ENCODE measurements at places on chromosomes 4 and X.

DNA sequence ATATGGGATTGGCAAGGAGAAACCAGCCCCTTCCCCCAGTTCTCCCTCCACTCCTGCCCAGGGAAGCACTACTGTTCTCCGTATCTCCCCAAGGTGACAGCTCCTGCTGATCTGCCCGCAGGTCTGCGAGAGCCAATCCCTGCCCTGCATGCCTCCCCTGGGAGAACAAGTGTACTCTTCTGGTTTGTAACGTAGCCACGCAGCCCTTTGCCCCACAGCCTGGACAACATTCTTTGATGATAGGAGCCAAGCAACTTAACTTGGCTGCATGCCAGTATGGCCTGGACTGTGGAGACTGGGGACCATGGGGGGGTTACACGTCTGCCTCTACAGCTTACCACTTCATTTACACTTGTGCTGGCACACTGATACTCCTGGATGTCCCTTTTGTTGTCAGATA, 2.0 kb downstream of the STBD1 start:
- no peak for DNase-seq

DNA sequence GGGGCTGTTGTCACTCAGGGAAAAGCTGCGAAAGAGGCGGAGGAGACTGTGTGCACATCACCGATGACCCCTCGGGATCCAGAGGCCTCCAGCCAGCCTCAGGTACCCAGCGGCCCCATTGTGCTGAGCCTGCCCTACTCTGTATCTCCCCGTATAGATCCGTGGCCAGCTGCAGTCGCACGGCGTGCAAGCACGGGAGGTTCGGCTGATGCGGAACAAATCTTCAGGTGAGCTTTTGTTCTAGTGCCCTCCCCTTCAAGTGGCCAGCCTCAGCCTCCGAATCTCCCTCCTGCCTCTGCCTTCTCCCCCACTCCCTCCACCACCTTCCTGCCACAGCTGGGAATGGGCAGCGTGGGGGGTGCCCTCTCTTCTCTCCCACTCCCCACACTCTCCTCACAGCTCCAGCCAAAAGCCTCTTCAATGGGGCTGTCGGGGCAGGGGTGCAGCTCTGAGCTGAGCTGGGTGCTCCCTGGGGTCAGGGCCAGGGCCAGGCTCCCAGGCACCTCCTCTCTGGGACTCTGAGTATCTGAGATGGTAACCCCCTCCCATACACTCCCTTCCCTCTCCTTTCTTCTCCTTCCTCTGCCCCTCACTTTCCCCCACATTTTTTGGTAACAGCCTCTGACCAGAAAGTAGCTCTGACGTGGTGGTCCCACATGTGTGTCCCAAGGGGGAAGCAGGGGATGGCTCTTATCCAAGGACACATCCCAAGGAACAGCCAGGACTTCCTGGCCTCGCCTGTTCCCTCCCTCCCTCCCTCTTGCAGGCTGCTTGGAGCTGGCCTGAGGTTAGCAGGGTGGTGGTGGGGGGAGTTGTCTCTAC, 20.4 kb upstream of the UBA1 start:
- no peak for DNase-seq

DNA sequence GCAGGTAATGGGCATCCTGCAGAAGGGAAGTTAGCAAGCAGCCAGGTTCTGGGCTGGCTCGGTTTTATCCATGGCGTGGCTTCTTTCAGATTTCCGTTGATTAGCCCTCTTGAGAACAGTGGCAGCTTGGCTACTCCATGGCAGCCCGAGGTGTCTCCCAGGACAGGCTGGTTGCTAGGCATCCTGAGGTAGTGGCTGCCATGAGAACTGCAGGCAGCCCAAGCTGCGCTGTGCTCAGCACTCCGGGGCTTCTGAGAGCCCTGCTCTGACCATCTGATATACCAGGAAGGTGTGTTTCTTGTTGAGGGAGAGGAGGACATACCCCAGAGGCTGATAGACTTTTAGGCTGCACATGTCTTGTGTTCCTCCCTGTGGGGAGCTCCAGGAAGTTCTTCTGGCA, 253.4 kb upstream of the CASK start:
- DNase-seq = no peak

DNA sequence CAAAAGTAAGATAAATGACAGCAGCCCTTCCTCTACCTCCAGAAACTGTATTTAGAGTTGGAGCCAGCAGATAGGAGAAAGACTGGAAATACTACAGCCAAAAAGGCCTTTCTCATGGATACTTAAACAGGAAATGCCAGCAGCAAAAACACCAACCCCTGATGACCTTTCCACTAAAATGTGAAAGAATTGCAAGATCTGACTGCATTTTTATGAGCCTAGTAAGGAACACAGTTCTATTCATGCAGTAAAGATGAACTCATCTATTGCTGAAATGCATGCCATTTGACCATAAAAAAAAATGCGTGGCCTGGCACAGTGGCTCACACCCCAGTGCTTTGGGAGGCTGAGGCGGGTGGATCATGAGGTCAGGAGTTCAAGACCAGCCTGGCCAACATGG, 19.9 kb downstream of the ABCG2 start:
- DNase-seq = no peak

GRCh38 chrX:120559804-120560203, 958 bp downstream of the CUL4B start:
- DNase-seq = no peak

DNA sequence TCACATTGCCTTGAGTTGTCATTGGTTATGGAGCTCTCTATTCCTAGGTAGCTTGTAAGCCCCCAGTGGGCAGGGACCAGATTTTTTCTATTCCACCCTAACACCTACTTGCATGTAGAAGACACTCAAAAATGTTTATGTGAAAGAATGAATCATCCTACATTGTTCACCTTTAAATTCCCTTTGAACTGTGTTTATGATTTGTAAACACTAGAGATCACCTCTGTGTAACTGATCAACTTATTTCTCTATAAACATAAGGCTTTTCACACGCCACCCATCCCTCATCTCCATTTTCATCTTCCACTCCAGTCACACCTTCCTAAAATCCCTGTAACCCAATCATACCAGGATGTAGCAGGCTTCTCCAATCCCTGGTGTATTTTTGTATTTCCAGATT, 142.6 kb upstream of the LEF1 start:
- no peak for DNase-seq

- DNase-seq = no peak
Observed at GRCh38 chr4:126860308-126860707, 772.4 kb upstream of the INTU start.

GRCh38 chr4:102640669-102641068, 120.1 kb downstream of the MANBA start:
- DNase-seq = no peak

DNA sequence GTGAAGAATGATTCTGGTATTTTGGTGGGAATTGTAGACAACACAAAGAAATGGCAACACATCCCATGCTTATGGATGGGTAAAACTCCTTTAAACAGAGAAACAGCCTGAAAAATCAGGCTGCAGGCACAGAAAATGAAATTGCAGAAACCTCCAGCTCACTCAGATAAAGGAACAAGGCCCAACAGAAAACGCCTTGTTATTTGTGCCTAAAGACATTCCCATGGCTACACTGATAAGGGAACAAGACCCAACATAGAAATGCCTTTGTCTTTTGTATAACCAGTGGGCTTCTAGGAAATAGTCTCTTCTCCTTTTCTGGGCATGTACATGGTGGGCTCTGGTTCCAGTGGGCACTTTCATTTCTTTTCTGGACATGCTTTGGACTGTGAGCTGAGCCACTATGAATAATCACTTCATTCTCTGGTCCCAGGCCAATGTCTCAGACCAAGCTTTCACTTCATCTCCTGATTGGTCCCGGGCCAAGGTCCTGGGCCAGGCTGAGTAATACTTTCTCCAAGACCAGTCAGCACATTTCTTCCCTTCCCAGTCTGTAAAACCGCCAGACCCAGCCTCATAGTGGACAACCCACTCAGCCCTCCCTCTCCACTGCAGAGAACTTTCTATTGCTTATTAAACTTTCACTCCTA, 160.5 kb downstream of the TBX22 start:
- DNase-seq = no peak

DNA sequence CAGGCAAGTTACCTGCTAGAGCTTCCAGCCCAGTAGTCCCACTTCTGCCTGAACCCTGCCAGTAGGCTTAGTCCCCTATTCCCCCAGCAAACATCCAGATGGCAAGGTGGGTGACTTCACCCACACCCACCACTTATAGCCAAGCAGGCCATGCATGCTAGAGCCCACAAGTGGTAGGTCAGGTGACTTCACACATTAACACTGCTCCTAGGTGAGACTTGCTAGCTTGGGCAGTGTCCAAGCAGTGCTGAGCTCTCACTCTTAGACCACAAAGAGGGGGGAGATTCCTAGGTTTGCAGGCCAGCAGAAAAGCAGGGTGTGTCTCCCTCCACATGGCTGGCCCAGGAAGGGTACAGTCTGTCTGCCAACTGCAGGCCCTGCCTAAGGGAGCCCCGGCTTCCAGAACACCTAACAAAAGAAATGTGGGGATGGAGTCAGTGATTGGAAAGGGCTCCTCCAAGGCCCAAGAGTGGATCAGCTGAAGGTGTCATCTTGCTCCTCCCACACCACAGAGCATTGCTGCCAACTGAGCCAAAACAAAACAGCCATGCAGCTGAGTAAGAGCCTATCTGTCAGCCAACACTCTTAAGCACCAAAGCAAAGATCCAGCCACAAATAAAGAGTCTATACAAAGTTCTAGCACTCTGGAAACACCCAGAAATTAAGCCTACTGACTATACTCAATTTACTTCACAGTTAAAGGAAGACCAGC, 158.1 kb upstream of the USP38 start:
- no peak for DNase-seq

- no peak for DNase-seq
Observed at GRCh38 chr4:126890994-126891393, 741.8 kb upstream of the INTU start.

DNA sequence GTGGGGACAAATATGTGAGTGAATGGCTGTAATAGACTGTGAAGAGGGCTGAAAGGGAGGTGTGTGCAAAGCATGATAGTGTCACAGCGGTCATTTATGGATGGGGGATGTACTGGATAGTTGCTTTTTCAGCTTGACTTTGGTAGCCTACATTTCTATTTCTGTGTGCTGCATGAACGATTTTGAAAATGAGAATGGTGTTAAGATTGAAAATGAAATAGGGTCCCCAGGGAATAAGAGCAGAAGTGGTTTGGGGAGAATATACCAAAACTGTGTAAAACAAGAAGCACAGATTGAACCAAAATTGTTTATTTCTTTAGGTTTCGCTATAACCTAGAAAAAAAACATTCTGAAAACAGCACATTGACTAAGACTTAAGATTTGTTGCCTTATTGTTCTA, 58.8 kb upstream of the CLNK start:
- DNase-seq = no peak

DNA sequence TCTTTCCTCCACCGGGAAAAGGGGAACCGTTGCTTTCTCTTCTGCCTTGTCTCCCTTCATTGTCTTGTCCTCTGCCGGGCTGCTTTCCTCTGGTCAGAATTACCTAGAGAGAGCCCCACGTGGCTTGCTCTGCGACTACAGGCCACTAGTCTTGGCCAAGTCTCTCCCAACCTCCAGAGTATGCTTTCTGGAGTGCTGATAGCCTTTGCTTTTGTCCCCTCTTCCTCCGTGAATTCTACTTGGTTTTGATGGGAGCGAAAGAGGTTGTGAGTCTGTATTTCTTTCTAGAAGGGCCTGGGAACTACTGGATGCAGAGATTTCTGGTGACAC, 5.3 kb upstream of the POU4F2 start:
- DNase-seq = no peak

DNA sequence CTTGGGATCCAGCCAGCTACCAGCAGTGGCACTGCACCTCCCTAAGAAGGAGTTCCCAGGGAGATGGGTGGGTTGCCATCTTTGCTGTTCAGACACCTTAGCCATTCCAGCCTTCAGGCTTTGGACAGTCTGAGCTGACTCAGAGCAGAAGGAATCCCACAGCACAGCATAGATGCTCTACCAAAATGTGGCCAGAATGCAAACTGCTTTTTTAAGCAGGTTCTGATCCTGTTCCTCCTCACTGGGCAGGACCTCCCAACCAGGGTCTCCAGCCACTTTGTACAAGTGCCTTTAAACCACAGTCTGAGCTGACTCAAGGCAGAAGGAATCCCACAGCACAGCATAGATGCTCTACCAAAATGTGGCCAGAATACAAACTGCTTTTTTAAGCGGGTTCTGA, 209.0 kb downstream of the NPNT start:
- DNase-seq = no peak

DNA sequence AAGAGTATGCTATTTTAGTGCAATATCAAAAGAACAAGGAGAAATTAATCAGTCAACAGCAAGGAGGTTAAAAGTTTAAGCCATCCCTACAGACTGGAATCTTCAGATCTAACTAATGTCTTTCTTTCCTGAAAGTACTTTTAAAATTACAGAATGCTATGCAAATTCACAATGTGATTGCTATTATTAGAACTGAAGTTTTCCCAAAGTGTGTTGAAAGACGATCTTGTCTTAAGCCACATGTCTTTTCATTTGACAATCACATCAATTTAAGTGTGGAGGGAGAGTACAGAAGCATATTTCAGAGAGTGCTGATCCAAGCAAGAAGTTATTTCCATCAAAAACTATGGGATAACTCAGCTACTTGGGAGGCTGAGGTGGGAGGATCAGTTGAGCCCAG, 64.7 kb upstream of the TNIP3 start:
- no peak for DNase-seq
